Putamen (tissue), 1 donor: ENCODE measurements at places on chromosomes 1 and 21.

DNA sequence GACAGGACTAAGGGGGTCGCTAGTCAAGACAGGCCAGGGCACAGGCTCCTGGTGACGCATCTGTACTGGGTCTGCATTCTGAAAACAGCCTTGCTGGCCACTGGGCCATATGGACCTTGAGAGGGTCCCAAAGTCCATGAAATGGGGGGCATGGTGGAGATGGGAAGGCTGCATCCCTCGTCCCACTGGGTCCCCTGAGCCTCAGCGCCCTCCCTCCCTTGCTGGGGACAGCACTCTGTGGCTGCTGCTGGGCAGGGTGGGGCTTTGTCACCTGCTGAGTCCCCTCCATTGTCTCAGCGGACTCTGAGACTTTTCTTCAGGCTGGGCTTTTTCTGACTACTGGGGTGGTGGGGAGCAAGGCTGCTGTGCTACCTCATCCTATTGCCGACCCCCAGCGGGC is 205.2 kb downstream of the RHOU start:
- no peak for DNase-seq

DNA sequence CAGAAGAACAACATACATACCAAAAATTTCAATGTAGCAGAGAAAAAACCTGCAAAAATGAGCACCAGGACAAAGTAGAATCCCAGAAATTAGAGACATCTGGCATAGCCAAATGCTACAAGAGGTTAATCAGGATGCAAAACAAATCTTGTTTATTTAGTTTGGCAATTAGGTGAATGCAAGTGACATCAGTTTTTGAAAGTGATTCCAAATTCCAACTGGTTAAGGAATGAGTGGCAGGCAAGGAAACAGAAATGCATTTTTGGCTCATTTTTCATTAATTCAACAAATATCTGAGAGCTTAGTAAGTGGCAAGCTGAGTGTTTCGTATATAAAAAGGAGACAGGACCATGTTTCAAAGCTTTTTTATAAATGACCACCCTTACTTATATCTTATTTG is 21.3 kb downstream of the SCAF4 start:
- DNase-seq, result no peak

GRCh38 chr1:8076176-8076575 is 50.1 kb upstream of the ERRFI1 start:
- DNase-seq, result no peak

- DNase-seq, result no peak
Measured at GRCh38 chr21:32529679-32530078, 55.6 kb downstream of the TCP10L start.

DNA sequence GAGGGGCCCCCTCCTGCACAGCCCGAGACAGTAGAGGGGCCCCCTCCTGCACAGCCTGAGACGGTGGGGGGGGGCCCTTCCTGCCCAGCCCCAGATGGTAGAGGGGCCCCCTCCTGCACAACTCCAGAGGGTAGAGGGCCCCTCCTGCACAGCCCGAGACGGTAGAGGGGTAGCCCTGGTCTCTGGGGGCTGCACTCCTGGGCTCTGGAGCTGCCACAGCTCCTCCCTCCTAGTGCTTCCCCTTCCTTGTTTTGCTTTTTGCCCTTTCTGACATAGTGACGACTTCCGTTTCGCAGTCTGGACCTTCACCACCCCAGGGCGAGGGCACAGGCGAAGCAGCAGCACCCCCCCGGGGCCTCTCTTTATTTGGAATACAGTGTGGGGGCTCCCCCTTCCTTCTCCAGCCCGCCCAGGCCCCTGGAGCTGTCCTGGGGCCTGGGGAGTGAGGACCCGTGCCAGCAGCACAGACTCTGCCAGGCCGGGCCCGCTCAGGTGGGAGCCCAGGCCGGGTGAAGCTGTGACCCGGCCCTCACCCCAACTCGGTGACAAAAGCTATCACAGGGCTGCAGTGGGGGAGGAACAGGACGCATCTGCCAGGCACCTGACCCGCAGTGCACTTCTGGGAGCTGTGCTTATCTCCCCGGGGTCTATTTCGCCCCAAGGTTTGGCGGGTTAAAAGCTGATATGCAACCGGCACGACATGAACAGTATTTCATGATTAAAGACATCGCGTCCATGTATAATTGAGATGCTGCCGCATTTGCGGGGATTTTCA is 1.1 kb upstream of the PRXL2B start:
- DNase-seq, result peak; percentile 71

DNA sequence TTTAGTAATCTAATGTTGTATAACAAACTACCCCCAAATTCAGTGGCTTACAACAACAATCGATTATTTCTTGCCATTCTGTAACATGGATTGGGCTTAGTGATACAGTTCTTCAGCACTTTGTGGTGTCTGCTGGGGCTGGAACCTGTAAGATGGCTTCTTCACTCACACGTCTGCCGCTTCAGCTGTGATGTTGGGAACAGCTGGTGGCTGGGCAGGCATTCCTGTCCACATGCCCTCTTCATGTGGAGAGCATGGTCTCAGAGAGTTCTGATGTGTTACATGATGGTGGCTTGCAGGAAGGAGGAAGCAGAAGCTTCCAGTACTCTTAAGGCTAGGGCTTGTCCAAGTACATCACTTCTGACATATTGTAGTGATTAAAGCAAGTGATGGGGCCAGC is 276.9 kb downstream of the PTBP2 start:
- DNase-seq, result no peak

- no peak for DNase-seq
Measured at GRCh38 chr1:198143797-198144196, 13.0 kb upstream of the NEK7 start.

DNA sequence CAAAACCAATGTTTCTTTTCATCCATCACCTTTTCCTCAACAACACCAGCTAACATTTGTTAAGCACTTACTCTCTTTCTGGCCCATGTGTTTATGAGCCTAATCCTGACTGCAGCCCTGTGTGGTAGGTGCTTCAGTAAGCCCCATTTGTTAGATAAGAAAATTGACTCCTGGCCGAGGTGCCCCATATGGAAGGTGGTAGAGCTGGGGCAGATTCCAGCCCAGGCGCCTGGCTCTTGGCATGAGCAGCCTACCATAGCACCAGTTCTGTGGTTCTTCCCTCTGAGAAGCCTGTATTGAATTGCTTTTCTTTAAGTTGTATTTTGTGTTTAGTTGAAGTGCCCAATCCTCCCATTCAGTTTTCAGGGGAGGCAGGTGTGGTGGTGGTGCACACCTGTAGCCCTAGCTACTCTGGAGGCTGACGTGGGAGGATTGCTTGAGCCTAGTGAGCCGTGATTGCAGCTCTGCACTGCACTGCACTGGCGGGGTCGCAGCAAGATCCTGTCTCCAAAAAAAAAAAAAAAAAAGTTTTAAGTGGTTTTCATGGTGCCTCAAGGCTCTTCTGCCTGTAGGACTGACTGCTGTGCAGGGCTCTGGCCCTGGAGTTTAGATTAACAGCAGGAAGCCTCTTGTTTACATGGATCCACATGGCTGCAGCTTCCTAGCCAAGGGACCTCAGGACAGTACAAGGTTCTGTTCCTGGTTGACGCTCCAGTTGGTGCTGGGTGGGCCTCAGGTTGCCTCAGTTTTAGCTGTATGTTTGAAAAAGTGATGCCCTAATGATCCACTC is 125.9 kb downstream of the MRPS6 start:
- DNase-seq, result no peak

DNA sequence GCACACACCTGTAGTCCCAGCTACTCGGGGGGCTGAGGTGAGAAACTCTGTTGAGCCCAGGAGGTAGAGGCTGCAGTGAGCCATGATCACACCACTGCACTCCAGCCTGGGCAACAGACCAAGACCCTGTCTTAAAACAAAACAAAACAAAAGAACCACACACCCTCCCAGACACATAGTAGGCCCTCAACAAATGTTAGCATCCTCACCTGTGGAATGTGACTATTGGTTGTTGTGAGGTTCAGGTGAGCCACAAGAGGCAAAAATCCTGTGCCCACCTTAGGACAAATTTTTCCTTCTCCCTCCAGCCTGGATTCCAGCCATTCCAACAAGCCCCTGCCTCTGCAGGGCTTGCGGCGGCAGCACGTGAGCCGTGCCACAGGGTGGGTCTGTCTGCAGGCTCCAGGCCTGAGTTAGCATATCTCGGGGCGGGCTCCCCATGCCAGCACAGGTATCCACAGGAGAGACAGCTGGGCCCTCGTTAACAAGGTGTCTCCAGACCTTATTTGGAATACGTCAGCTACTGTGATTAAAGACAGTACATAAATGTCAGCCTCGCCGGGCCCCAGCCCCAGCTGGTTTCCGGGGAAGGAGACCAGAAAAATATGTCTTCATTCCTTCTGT is 17.4 kb downstream of the C1QB start:
- DNase-seq, result no peak

GRCh38 chr1:160351629-160352028 is 8.4 kb downstream of the NCSTN start:
- DNase-seq, result no peak

- no peak for DNase-seq
Measured at GRCh38 chr1:205917466-205918238, 25.6 kb downstream of the SLC26A9 start.

GRCh38 chr1:17065666-17066065 is 11.8 kb upstream of the SDHB start:
- no peak for DNase-seq

- DNase-seq, result no peak
Measured at GRCh38 chr1:200224315-200224714, 185.5 kb downstream of the ZNF281 start.

GRCh38 chr1:51519865-51520699 is 1.0 kb upstream of the EPS15 start:
- no peak for DNase-seq

- no peak for DNase-seq
Measured at GRCh38 chr1:86860020-86860419, 53.9 kb downstream of the SELENOF start.

DNA sequence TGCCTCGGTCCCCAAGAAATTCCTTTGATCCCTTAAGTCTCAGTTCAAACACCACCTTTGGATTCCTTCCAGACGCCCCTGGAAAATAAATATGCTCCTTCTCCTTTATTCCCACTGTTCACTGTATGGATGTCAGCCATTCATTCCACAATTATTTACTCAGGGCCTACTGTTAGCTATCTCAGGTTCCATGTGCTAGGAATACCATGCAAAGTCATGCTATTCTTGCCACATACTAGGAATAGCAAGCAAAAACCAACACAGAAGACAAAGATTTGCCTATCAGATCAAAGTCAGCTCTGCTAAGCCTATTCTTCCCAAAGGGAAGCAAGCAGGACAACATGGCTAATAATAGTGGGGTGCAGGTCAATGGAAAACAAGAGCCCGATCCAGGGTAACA is 29.8 kb downstream of the TTC13 start:
- no peak for DNase-seq

- no peak for DNase-seq
Measured at GRCh38 chr1:50426108-50426700, 3.0 kb upstream of the DMRTA2 start.

DNA sequence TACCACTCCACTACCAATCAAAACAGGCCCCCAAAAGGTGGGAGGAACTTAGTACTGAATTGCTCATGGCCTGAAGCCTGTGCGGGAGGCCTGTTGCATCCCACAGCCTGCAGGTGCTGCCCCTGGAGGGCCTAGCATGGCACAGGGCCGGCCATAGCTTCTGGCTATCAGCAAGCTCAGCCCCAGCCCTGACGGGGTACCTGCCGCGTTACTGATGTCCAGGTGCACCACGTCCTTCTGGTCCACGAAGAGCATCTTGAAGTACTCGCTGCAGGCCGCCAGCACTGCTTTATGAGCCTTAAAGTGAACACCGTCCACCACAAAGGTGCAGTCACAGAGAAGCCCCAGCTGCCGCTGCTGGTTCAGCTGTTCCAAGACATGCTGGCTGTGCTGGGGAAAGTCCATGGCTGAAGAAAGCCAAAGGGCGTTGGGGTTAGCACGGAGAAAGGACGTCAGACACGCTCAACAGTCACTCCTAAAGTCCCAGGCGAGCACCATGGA is 27.8 kb downstream of the ZBTB17 start:
- DNase-seq, result no peak

DNA sequence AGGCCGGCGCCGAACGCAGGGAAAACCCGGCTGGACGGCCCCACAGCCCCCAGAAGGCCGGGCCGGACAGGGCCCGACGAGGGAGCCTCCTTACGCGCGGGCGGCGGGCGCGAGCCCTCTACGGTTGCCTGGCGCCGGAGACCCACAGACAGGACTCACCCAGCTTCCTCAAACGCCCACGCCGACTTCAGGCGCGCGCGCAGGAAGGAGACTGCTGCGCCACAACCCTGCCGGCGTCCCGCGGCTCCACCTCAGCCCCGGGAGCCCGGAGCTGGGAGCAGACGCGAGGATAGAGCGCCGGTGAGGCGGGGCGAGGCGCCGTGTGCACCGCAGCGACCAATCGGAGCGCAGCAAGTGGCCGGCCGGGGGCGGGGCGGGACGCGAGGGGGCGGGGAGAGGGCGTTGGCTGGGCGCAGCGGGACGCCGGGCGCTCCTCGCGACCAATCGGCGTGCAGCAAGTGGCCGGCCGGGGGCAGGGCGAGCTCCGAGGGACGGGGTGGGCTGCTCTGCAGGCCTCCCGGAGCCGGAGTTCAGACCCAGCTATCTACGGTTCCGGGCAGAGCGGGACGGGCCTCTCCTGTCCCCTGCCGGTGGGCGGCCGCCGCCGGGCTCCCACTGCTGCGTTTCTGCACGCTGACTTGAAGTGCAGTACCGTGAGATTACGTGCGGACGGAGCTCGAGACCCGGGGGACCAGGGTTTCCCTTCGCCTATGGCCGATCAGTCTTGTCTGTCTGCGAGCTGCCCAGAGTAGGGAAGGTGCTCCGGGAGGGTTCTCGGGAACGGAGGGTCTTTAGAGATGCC is at the start of gene TMEM50B:
Gene TMEM50B, minus strand, starts transcription at position 296 of the 802 bp plus-strand sequence. CDS start 11,089 bp downstream, outside the sequence.
- DNase-seq, result peak; percentile 97

- DNase-seq, result no peak
Measured at GRCh38 chr1:94106716-94107115, 14.2 kb downstream of the ABCA4 start.

DNA sequence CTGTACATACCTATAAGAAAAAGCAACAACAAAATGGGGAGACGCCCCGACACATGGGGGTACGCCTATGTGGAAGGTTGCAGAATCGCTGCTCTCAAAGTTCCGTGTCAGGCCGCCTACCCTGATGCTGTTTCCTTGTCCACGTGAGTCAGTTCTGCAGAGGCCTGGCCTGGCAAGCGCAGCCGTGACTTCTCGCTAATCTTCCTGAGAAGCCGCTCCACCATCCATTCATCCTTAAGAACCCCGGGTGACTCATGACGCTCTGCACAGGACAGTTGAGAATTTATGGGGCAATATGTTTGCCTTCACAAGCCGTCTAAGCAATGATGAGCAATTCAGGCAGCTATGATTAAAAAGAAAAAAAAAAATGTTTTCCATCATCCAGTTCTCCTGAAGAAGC is 122.3 kb upstream of the TMPRSS2 start:
- DNase-seq, result no peak

GRCh38 chr21:37367703-37368540 is 1.3 kb downstream of the DYRK1A start:
- DNase-seq, result peak; percentile 28

DNA sequence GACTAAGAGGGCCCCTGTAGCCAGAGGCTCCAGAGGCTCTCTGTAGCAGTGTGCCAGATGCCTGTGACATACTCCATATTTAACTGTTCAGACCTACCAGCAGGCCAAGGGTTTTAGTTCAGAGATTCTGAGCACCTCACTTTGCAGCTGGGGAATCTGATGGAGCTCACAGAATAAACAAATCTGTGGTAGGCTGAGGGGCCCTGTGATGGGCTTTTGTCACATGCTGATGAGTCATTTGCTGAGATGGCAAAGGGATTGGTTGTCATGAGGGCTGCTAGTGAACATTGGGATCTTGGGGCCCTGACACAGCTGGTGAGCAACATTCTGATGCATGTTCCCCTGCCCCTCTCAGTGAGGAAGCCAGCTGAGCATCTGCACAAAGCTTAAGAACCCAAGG is 482.2 kb downstream of the CAMTA1 start:
- DNase-seq, result no peak

GRCh38 chr1:205916541-205916940 is 26.7 kb downstream of the SLC26A9 start:
- DNase-seq, result no peak

- no peak for DNase-seq
Measured at GRCh38 chr1:218467101-218468072, 122.3 kb downstream of the TGFB2 start.
